ENCODE measurements at places on chromosomes 2 and 18. TPM values are rescaled to one million over a fixed set of nuclear protein-coding genes. Genes with fewer than 3 reads are reported as not detected.
A peak's percentile ranks its signal among the peaks of the same experiment; 100 is the strongest.

- peaks cover 44% of the 10 kb centered on the region for H3K4me1 ChIP-seq
- no peak for DNase-seq
- no peaks in the 10 kb centered on the region for H3K27me3 ChIP-seq
- peak overlapping the region; percentile 83 for H3K27ac ChIP-seq
Observed at GRCh38 chr2:151765760-151766410, 31.6 kb upstream of the NEB start.

- DNase-seq, result no peak
- H3K4me1 ChIP-seq, result no peaks in the 10 kb centered on the region
- H3K36me3 ChIP-seq, result no peaks in the 10 kb centered on the region
- no peaks in the 10 kb centered on the region for H3K27me3 ChIP-seq
- no peak overlapping the region for H3K27ac ChIP-seq
Observed at GRCh38 chr2:65931056-65931455, 498.7 kb upstream of the SPRED2 start.

DNA sequence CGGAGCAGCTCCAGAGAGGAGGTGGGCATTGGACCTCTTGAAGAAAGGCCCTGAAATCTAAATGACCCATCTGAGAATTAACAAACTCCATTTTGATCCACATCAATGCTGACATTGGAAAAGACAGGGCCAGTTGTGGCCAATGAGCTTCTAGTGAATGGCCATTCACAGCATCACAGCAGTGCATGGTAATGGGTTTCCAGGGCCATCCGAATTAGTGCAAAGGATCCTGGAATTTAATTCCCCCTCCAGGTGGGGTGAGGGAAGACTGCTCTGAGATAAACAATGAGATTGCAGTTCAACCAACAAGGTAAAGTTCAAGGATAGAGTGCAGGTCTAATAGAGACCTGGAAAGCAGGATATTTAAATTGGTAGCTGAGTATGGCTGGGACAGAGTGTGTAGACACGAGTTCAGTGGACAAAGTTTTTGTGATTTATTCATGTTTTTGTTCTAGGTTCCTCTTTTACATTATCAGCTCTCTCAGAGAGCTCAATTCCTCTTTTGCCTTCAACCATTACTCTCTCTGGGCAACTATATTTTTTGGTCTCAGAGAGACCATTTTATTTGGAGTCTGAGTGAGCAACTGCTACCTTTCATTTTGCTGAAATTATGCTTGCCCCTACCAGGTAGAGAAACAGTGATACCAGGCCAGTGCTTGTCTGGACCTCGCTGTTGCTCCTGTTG, 5.0 kb downstream of the TACR1 start:
- no peak overlapping the region for H3K27ac ChIP-seq
- no peak for DNase-seq
- H3K27me3 ChIP-seq, result no peaks in the 10 kb centered on the region
- no peak overlapping the region for H3K4me3 ChIP-seq
- H3K4me1 ChIP-seq, result peaks cover 5% of the 10 kb centered on the region

GRCh38 chr18:49944663-49945062, 131.3 kb upstream of the ACAA2 start:
- no peak overlapping the region for H3K27ac ChIP-seq
- H3K4me3 ChIP-seq, result no peak overlapping the region
- peak; percentile 19 for DNase-seq
- no peaks in the 10 kb centered on the region for H3K36me3 ChIP-seq
- no peaks in the 10 kb centered on the region for H3K4me1 ChIP-seq

DNA sequence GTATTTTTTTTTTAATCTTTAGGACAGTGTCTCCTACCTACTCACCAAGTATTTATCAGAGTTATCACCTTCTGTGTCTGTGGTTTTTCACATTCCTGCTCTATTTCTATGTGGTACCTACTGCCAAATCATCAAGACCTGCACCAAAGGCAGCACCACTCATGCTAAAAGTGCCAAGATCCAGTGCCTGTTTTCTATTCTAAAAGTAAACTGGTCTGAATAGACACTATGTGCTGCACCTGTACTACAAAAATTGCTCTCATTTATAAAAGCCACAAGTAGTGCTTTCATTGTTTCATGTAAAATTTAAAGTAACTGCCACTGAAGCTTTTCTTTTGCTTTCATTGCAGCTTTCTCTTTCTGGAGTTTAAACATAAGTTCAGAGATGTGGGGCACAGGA, 103.9 kb upstream of the GULP1 start:
- H3K4me1 ChIP-seq, result no peaks in the 10 kb centered on the region
- H3K36me3 ChIP-seq, result no peaks in the 10 kb centered on the region
- no peak overlapping the region for H3K4me3 ChIP-seq
- H3K27me3 ChIP-seq, result no peaks in the 10 kb centered on the region

DNA sequence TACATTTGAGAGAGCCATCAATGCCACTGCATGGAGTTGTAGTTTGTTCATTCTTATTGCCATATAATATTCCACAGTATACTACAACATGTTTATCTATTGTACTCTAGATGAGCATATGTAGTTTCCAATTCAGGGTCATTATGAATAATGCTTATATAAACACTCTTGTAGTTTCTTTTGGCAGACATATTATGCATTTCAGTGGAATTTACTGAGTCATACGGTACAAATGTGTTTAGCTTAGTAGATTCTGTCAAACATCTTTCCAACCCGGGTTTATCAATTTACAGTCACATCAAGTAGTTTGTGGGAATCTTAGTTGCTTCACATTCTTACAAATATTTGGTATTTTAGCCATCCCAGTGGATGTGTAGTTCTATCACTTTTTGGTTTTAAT, 161.1 kb downstream of the KCNH7 start:
- no peak overlapping the region for H3K27ac ChIP-seq
- H3K36me3 ChIP-seq, result no peaks in the 10 kb centered on the region
- no peaks in the 10 kb centered on the region for H3K27me3 ChIP-seq
- H3K4me3 ChIP-seq, result no peak overlapping the region

DNA sequence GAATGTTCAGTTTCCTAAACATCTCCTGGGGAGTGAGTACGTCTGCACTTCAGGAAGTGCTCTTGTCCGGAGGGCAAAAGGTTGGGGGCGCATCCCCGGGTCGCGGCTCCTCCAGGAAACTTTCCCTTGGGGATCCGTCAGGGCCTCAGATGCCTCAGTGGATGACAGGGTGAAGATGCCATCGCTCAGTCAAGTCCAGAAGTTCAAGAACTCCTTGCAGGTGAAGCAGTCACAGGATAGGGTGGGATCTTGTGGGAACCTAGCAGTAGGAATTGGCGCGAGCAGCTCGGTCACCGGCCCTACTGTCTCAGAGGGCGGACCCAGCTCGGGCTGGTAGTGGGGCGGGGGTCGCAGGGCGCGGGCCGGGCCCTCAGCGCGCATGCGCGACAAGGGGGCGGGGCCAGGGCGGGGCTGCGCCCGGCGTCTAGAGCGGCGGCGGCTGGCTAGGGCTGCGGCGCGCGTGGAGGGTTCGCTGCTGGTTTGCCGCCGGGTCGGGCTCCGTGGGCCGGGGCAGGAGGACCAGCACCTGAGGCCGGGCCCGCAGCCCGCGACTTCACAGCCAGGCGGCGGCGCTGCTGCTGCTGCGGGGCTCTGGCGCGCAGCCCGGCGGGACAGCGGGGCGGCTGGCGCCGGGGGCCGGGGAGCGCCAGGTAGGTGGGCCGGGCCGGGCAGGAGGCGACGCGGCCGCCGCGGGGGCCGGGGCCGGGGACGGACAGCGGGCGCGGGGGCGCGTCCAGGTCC, at the start of gene INPP4A:
INPP4A (plus strand) TSS at position 423 of the 741 bp plus-strand sequence. CDS start 75,191 bp downstream, outside the sequence.
- peak within 1 kb of the TSS; percentile 65 for H3K27ac ChIP-seq
- peak; percentile 76 for DNase-seq
- no peaks in the 10 kb centered on the region for H3K27me3 ChIP-seq

Gene DHRS9
- 0.04 TPM for polyA plus RNA-seq

DNA sequence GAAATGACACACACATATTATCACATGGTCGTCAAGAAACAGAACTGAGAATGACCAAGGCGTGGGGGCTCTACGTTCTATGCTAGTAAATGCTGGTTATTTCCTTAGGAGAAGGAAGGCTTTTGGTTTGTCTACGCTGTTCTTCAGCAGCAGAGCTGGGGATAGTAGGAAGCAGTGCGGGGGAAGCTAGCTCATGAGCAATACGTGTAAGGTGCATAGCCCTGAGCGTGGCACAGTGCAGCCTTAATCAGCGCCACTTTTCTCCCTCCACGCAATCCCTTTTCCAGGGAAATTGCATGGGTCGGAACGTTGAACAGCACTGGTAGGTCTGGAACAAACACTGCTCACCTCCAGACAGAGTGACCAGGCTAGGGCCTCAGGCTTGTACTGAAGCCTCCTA, 199.6 kb upstream of the FBXO11 start:
- DNase-seq, result no peak
- H3K4me1 ChIP-seq, result peaks cover 4% of the 10 kb centered on the region
- peak overlapping the region; percentile 35 for H3K4me3 ChIP-seq

GRCh38 chr2:56155188-56155587, 28.6 kb upstream of the CCDC85A start:
- H3K36me3 ChIP-seq, result no peaks in the 10 kb centered on the region
- DNase-seq, result no peak
- no peak overlapping the region for H3K4me3 ChIP-seq
- H3K4me1 ChIP-seq, result no peaks in the 10 kb centered on the region

Gene CNGA3
- polyA plus RNA-seq, result not detected

GRCh38 chr2:200716386-200716785, 95.3 kb upstream of the BZW1 start:
- H3K36me3 ChIP-seq, result no peaks in the 10 kb centered on the region
- H3K27ac ChIP-seq, result no peak overlapping the region
- no peaks in the 10 kb centered on the region for H3K27me3 ChIP-seq
- H3K4me1 ChIP-seq, result peaks cover 3% of the 10 kb centered on the region

Gene COLEC11
- polyA plus RNA-seq, result 1.0 TPM

- H3K27ac ChIP-seq, result no peak overlapping the region
- peak; percentile 14 for DNase-seq
- H3K4me3 ChIP-seq, result no peak overlapping the region
- peaks cover 15% of the 10 kb centered on the region for H3K4me1 ChIP-seq
- H3K27me3 ChIP-seq, result no peaks in the 10 kb centered on the region
- H3K36me3 ChIP-seq, result no peaks in the 10 kb centered on the region
Observed at GRCh38 chr2:18788592-18788991, 199.2 kb upstream of the NT5C1B start.

DNA sequence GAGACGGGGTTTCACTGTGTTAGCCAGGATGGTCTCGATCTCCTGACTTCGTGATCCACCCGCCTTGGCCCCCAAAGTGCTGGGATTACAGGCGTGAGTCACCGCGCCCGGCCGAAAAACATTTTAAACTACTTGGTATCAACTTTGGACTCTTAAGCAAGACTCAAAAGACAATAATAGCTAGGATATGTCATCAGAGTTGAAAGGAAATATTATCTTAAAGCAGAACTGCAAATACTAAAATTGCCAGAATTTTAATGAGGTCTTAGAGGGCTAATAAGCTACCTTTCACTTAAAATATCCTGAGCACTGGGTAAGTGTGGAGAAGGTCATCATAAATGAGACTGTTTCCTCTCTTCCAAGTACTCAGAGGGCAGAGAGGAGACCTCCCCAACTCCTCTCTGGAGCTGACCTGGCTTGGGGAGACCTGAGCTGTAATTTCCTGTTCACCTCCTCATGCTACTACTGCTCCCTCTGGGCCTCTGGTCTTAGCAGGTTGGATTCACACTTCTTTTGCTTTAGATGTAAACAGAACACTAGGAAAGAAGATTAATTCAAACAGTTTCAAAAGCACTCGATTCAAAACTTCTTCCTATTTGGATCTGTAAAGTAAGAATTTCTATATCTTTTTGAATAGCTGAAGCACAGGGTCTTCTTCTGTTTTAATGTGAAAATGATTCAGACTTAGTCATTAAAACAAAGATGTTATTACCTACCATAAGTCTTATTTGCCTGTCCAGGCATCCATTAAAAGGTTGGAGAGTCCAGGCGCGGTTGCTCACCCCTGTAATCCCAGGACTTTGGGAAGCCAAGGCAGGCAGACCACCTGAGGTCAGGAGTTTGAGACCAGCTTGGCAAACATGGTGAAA, 16.5 kb downstream of the CNRIP1 start:
- no peak for DNase-seq
- H3K36me3 ChIP-seq, result no peaks in the 10 kb centered on the region
- no peaks in the 10 kb centered on the region for H3K27me3 ChIP-seq
- H3K4me1 ChIP-seq, result no peaks in the 10 kb centered on the region
- no peak overlapping the region for H3K4me3 ChIP-seq

- DNase-seq, result no peak
- H3K4me3 ChIP-seq, result no peak overlapping the region
- no peak overlapping the region for H3K27ac ChIP-seq
- no peaks in the 10 kb centered on the region for H3K4me1 ChIP-seq
- no peaks in the 10 kb centered on the region for H3K27me3 ChIP-seq
Observed at GRCh38 chr18:28350821-28351220, 173.9 kb upstream of the CDH2 start.

Gene LRRC30
- not detected for polyA plus RNA-seq

- H3K4me1 ChIP-seq, result peaks cover 4% of the 10 kb centered on the region
- DNase-seq, result peak; percentile 67
- no peaks in the 10 kb centered on the region for H3K27me3 ChIP-seq
- H3K36me3 ChIP-seq, result no peaks in the 10 kb centered on the region
- H3K27ac ChIP-seq, result no peak overlapping the region
- H3K4me3 ChIP-seq, result peak overlapping the region; percentile 64
Observed at GRCh38 chr2:86807468-86808275, 17.0 kb upstream of the CD8A start.

GRCh38 chr2:217835931-217836891, 166.6 kb downstream of the TNS1 start:
- no peaks in the 10 kb centered on the region for H3K27me3 ChIP-seq
- H3K27ac ChIP-seq, result peak overlapping the region; percentile 89
- H3K4me3 ChIP-seq, result no peak overlapping the region
- peak; percentile 85 for DNase-seq

Gene ACMSD
- not detected for polyA plus RNA-seq

DNA sequence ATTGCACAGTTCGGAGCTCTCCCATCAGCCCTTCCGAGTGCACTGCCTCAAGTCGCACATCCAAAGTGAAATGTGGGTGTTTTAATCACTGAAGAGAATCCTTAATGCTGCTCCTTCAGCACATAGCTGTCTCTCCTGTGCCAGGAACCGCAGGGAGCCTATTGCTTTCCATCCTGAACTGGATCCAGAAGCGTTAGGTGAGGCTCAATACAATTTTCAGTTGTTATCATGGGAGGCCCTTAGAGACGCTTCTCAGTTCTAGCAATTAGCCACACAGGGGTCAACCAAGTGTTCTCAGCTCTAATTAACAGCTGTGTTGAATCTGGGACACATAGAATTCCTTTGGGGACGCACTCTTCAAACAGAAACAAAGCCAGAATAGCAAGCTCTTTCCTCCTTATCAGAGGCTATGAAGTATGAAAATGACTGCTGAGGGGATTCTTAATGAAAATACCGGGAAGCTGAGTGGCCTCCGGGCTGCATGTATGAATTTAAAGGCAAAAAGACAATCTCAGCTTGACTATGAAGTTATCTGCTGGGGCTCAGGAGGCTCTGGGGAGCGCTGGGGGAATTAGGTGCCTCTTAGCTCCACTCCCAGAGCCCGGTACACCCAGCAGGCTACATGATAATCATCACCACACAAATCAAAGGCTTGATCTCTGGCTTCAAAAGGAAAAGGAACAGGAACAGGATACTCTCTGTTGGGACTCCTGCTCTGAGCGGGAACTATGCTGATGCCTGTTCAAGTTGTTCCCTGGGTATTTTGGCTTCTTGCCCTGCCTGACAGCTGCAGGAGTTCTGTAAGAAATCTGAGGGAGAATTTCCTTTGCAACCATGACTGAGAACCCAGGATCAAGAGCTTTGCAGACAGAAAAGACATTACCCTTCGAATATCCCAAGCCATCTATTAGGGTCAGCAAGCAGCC, 55.4 kb upstream of the NCOA1 start:
- H3K27ac ChIP-seq, result peak overlapping the region; percentile 87
- peaks cover 60% of the 10 kb centered on the region for H3K4me1 ChIP-seq
- H3K4me3 ChIP-seq, result peak overlapping the region; percentile 40
- H3K27me3 ChIP-seq, result no peaks in the 10 kb centered on the region
- peak; percentile 86 for DNase-seq
- H3K36me3 ChIP-seq, result no peaks in the 10 kb centered on the region

Gene RUFY4
- polyA plus RNA-seq, result 0.01 TPM

Gene CDH19
- 0.32 TPM for polyA plus RNA-seq

Gene STARD6
- polyA plus RNA-seq, result not detected

Gene ALK
- 0.03 TPM for polyA plus RNA-seq
